Cerebellar nuclear complex (tissue), 1 donor: ENCODE measurements at places on chromosomes 12 and 14.

DNA sequence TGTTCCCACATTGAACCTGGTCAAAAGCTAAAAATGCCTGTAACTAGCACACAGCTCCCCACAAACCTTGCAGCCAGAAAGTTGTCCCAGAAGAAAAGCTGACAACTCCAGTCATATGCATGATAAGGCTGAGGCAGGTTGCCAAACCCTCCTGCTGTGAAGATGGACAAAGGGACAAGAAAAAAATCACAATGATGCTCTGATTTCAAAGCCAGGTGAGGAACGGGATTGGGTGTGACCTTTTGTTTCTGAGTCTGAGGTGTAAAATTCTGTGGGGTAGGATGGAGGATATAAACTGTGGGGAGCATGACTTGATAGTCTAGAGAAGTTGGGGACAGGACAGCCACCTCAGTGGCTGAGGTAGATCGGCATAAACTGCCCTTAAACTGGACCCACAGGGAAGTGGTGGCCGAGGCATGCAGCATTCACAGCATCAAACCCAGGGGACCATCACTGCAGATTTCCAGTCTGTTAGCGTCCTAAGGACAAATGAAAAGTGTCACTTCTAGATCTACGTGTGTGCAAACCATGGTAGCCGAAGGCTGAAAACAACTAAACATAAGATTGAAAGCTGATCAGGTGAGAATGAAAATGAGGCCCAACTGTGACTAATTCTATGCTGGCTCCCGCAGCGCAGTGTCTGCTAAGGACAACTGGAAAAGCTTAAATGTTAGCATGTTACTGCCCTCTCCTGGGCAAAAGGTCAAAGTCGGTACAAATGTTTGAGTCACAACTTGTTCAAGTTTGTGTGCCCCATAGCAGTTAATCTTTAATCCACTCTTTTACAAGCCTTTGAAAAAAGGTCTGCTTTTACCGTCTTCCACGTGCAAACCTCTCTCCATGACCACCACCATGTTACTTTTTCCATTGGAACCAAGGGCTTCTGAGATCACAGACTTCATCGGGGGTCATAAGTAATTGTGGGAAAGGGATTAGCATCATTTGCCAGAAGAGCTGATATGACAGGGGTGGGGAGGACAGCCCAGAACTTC, 39.8 kb downstream of the GRIN2B start:
- DNase-seq = no peak

- no peak for DNase-seq
Observed at GRCh38 chr14:34931206-34931605, 51.6 kb upstream of the SRP54 start.

DNA sequence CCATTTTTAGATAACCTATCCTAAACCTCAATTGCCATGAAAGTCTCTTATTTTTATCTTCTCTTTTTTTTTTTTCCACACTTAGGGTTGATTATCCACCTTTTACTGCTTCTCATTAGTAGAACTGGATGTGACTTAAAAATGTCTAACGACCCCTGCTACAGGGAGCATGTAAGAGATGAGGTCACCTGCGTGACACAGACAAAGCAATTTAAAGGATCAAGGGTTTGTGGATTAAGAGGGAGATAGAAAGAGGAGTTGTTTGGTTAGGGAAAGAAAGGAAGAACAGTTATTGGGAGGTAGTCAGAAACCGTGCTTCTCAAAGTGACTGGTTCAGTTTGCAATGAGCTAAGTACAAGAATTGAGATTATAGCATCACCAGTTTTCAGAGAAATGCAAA, 239.1 kb downstream of the ALX1 start:
- no peak for DNase-seq

- no peak for DNase-seq
Observed at GRCh38 chr12:53601296-53601847, 24.8 kb downstream of the ATF7 start.

GRCh38 chr12:31325524-31325875, 450 bp downstream of the SINHCAF start:
- DNase-seq = no peak

DNA sequence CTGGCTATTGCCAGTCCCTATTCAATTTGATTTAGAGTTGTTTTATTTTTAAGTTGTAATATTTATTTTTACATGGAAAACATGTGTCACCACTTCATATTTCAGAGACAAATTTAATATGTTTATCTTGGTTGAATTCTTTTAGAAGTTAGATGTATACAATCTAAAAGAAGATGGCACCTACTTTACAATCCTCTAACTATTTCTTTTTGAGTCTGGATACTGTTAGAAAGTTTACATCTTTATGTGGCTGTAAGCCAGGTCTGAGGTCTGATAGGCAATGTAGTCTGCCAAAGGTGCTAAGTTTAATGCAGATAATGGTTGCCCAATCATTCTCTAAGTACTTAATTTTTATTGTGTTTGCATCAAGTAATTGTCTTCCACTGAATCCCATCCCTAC, 7.2 kb upstream of the LMO3 start:
- DNase-seq = no peak

GRCh38 chr12:122978507-122978955, 1.9 kb upstream of the ARL6IP4 start:
- no peak for DNase-seq

DNA sequence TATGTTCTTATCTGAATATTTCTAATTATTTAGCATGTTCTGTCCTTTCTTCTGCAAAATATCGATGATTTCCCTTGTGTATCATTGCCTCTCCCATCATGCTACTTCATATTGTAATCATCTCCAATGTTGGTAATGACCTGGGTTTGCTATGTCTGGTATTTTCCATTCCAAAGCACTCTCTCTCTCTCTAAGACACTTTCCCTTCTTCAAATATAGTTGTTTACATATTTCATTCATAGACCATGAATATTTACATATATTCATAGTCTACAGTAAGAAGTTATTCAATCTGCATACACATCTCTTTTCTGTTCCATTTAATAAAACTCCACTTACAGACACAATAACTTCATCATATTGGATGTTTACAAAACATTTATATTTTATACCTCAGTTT, 1516.5 kb upstream of the FLRT2 start:
- no peak for DNase-seq

DNA sequence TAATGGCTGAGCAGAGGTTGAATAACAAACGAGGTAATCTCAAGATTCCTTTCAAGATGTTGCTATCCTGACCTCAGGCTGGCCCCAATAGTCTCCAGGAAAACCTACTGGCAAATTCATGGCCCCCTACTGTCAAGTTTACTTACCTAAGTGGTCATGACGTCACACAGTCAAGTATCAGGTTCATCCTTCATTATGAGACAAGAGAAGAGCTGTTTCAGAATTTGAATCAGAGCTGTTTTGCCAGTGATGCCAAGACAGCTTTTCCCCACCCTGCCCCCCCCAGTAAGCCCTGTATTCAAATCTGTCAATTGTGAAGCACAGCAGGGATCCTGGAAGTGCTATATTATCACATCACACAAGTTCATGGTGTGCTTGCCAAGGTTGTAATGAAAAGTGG, 509.6 kb downstream of the NOVA1 start:
- DNase-seq = no peak

DNA sequence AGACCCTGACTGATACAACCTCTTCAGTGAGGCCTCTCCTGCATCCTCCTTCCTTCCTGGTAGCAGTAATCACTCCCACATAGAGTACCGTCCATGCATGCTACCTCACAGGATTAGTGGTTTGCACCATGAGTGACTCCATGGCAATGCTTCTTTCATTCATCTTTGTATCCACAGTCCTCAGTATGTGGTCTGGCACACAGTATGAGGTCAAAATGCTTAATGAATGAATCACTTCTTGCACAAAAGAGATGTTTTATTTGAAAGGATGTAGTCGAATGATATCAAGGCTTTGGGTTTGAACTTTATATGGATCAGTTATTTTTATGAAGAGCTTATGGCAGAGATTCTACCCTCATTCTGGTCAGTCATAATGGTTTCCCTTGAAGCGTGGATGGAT, 42.2 kb downstream of the KCNA5 start:
- DNase-seq = no peak
